ENCODE measurements at places on chromosomes 16 and 17. TPM values are rescaled to one million over a fixed set of nuclear protein-coding genes. Genes with fewer than 3 reads are reported as not detected.

- DNase-seq, result no peak
Measured at GRCh38 chr16:80947708-80948625, 58.7 kb downstream of the CMC2 start.

DNA sequence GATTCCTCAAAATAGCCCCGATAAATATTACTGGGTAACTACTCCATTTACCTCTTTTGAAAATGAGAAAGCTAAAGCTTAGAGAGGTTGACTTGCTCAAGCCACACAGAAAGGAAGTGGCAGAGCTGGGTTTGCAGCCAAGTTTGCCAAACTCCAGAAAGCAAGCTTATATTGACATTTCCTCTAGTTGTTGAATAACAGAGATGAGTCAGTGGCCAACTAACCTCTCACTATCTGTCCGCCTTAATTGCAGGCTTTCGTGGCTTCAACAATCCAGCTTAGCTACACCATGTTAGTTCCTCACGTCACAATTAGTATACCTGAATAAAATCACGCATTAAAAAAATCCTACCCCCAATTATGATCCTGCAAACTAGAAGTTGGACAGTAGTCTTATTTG is 151.7 kb downstream of the CNTNAP4 start:
- DNase-seq, result no peak

DNA sequence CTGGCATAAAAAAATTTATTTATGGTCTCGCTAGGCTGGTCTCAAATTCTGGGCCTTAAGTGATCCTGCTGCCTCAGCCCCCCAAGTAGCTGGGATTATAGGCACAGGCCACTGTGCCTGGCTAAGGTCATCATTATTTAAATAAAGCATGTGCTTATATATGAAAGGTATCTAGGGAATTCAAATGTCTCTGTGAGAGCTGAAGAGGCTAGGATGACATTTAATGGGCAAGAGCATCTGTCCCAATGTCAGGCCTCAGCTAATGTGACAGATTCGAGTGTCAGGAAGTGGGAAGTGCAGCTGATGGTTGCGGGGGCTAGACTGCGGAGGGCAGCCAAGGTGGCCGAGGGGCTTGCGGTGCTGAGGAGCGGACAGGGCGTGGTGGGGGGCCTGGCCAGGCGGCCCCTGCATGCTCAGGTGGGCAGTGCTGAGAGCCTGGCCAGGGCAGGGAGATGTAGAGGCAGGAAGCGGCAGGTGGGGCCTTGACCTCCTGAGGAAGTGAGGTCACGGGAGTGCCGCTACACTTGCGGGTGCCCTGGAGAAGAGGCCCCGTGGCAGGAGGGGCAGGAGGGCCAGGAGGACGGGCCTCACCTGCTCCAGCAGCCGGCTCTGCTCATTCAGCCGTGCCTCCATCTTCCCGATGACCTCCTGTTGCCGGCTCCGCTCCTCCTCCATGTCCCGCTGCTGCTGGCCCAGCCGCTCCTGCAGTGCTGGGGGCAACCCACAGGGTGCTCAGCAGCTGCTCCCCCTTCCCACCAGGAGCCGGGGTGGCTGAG is 12.6 kb upstream of the MRPL38 start:
- no peak for DNase-seq

DNA sequence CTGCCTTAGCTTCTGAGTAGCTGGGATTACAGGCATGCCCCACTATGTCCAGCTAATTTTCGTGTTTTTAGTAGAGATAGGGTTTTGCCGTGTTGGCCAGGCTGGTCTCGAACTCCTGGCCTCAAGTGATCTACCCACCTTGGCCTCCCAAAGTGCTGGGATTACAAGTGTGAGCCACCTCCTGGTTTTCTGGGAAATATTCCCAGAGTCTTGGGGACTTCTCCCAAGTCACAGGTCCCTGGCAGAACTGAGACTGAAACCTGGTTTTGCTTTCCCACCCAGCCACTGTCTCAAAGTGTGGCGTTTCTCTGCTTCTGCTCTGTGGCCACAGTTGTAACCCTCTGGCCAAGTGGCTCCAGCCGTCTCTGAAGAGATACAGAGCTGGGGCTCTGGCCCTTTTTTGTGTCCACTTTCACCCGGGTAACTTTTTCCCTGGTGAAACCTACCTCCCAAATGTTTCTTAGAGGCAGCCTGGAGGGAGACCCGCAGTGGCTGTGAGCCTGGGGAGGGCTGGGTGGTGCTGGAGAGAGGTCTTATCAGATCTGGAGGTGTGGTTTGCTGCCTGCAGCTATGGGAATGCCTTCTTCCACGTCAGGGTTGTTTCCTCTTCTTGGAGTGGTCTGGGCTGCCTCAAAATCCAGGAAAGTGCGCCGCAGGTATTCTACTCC is 5.1 kb downstream of the KSR1 start:
- DNase-seq, result no peak

Gene MLYCD
- total RNA-seq, result 12.6 TPM

Gene CLDN7
- total RNA-seq, result 7.0 TPM

Gene IRF8
- 32.5 TPM for total RNA-seq

DNA sequence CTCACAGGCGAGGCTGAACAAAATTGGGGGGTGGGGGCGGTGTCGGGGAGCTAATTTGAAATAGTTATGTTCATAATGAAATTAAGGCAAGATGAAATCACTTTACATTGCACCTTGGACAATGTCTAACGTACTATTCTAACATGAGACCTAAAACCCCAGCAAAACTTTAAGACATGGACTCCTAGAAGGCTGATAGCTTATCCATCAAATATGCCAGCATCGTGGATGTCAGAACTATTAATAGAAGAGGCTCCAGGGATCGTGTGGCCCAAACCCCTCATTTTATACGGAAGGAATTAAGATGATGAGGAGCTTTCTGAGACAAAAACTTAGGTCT is 279.6 kb downstream of the SOX9 start:
- DNase-seq, result no peak

DNA sequence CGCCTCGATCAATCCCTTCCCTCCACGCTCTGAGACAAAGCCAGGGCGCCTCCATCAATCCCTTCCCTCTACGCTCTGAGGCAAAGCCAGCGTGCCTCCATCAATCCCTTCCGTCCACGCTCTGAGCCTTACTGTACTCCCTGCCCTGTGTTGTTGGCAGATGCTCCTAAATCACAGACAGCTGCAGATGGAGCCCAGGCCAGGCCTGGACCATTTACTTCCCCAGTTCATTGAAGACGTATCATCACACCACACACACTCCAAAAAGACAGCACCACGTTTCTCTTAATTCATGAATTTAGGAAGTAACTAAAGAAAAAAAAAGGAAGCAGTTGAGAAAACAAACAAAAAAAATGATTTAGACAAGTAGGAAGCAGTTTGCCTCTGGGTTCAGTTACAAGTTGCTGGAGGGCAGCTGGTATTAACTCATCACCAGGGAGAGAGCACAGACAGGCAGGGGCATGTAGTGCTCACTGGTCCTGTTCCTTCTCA is 7.4 kb upstream of the CD300LD start:
- DNase-seq, result no peak

GRCh38 chr17:60383379-60383778 is 8.6 kb downstream of the USP32 start:
- no peak for DNase-seq

DNA sequence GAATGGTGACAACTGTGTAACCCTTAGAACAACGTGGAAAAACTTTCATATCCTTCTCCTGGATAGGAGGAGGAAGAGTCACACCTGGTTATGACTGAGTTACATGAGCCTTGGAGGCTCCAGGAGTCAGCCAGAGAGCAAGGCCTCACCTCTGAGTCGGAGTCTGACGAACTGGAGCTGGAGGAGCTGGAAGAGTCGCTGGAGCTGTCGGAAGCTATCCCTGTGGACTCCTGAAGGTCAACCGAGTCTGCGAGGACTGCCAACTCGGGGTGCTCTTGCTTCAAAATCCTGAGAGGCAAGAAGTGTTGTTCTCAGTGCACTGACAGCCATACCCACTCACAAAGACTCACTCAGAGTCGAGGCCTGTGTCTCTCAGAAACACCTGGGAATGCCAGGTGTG is 6.2 kb downstream of the JMJD6 start:
- no peak for DNase-seq

- DNase-seq, result no peak
Measured at GRCh38 chr16:57419506-57419905, 14.9 kb downstream of the CCL17 start.

GRCh38 chr17:71938340-71939010 is 182.3 kb upstream of the SOX9 start:
- no peak for DNase-seq

DNA sequence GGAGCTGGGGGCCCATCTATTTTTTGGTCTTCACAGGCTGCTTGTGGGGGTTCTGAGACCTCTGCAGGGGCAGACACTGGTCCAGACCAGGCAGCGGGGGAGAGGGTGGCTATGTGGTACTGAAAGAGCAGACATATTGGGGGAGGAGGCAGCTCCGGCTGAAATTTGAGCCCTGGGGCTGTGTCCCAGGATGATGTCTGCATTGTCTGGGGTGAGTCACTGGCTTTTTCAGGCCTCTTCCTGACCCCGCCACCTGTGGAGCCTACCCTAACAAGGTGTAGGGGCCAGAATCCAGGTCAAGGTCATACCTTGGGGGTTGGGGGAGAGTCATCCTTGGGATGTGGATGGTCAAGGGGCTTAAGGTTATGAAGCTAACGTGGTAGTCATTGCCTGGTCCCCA is 2.4 kb downstream of the CORO6 start:
- no peak for DNase-seq

Gene KRT27
- total RNA-seq, result not detected

DNA sequence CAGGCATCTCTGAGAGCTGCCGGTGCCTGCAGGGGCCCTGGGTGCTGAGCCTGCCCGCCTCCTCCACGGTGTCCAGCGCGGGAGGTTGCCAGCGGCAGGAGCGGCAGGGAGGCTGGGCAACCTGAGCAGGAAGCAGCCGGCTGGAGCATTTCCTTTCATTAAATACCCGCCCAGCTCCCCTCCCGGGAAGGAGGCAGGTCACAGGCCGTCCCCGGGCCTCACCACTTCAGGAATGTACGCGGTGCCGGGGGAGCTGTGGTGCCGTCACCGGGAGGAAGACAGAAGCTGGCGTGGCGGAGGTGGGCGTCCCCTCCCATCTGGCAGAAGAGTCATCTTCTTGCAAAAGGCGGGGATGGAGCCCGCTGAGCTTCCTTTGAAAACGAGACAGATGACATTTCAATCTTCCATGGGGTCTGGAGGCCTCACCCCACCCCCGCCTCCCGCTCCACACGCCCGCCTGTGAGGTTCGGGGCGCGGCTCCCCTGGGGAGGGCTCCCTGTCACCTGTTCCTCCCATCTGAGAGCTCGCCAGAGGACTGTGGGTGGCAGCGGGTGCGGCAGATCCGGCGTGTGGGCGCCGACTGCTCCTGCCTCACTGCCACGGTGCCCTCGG is 16.0 kb downstream of the SOX8 start:
- DNase-seq, result no peak

Gene RSKR
- 7.4 TPM for total RNA-seq

DNA sequence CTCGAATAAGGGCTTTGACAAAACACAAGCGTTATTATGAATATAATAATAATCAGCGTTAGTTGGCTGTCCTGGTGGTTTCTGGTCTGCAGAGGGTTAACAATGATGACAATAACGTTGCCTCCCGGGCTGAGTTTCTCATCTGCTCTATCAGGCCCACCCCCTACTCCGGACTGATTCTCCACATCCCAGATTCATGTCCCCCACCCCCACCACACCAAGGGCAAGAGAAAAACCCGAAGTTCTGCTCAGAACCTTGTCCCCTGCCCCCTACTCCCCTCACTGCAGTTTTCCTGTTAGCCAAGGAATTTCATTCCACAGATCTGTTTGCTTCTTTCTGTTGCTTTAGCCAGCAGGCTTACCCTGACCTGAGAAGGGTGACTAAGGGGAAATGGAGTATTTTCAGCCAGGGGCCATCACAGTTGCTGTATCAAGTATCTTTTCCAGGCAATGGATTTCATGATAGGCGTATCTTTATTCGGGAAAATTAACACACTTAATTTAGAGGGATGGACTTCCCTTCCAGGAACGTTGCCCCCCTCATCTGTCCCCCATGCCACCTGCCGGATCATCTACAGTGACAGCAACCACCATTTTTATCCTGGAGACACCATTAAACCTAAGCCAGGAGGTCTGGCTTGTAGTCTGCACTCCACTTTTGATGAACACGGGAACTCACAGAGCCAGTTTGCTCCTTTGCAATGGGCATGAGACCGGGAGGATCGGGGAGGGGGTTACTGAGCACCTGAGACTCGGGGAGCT is 23.7 kb downstream of the ALOX15 start:
- no peak for DNase-seq

GRCh38 chr16:69217433-69217832 is 30.5 kb downstream of the SNTB2 start:
- DNase-seq, result no peak

DNA sequence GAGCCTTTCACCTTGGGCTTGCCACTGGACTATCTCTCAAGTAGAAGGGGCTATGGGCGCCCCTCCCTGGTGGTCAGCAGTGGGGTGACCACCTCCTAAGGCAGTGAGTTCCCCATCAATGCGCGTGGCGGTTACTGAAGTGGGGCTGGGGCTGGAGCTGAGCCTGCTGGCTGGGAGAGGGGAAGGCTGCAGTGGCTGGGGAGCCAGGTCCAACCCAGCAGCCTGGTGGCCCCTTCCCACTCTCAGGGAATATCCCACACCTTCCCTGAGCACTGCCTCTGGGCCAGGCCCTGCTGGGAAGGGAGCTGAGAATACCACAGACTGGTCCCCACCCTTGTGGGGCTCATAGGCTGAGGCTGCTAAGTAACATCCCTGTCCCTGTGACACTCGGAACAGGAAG is 19.8 kb upstream of the MPRIP start:
- no peak for DNase-seq

GRCh38 chr16:3182608-3183444 is 5.2 kb upstream of the OR1F1 start:
- DNase-seq, result no peak

Gene DLX4
- total RNA-seq, result not detected

GRCh38 chr17:63464691-63465236 is 12.1 kb upstream of the ACE start:
- DNase-seq, result no peak

Gene SOX9
- 2.8 TPM for total RNA-seq

DNA sequence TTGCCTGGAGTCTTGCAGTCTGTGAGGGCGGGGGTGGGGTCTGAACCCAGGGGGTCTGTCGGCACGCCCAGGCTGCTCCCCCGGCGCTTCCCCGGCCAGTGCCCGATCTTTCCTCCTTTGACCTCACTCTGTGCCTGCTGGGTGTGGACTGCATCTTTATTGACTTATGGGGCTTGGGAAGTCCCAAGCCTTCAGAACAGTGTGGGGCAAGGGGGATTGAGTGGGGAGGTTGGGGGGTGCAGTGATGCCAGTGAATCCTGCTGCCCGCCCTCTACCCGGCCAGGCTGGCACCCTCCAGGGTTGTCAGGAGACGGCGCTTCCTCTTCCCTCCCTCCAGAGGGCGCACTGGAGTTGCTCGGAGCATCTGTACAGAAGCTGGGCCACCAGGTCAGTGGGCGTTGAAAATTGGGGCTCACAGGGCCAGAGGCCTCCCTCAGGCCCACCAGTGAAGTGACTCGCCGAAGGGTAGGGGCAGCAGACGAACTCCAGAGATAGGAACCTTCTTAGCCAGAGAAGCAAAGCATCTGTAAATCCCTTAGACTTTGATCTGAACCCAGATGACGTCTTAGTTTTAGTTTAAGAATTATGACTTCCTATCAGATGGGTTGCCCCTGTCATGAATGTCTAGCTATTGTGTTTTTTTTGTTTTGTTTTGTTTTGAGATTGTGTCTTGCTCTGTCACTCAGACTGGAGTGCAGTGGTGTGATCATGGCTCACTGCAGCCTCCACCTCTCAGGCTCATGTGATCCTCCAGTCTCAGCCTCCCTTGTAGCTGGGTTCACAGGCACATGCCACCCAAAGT is 184.8 kb upstream of the CIBAR2 start:
- no peak for DNase-seq

Gene NMRAL1
- 56.8 TPM for total RNA-seq

Gene VWA3A
- not detected for total RNA-seq

GRCh38 chr16:12124742-12125141 is 148.2 kb downstream of the SNX29 start:
- DNase-seq, result no peak

Measured in omental fat pad (tissue), 4 donors.